CD4-positive, alpha-beta memory T cell (primary cell): ENCODE measurements at places on chromosomes 2 and 18. TPM values are rescaled to one million over a fixed set of nuclear protein-coding genes. Genes with fewer than 3 reads are reported as not detected.
A peak's percentile ranks its signal among the peaks of the same experiment; 100 is the strongest.

DNA sequence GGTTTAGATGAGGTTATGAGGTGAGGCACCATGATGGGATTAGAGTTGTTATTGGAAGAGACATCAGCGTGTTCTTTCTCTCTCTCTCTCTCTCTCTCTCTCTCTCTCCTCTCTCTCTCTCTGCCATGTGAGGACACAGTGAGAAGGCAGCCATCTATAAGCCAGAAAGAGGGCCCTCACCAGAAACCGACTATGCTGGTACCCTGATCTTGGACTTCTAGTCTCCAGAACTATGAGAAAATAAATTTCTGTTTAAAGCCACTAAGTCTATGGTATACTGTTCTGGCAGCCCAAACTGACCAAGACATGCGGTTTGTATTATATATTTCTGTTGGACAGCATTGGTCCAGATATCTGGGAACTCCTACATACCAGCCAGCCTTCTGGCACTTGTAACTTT is 3.5 kb upstream of the LIPG start:
- no peak for DNase-seq

DNA sequence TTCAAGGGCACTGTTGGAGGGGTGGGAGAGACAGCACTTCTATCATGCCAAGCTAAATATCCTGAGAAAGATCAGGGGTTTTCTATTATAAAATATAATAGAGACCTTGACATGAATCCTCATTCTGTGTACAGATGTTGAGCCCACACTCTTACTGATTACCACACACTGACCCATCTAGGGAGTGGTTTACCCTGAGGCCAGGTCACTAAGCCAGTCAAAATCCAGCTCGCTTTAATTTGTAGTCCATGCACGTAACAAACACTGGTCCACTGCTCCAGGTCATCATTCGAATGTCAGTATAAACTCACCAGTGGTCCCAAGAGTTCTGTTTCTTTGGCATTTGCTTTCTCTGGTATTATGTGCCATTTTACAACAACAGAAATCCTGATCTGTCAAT is 96.4 kb downstream of the SLC8A1 start:
- no peak for DNase-seq

- no peak for DNase-seq
Observed at GRCh38 chr2:25129901-25130520, 38.4 kb downstream of the POMC start.

GRCh38 chr2:100397118-100397860 is 20.2 kb downstream of the CHST10 start:
- DNase-seq, result no peak

- DNase-seq, result no peak
Observed at GRCh38 chr18:45059695-45060094, 379.0 kb downstream of the SETBP1 start.

- DNase-seq, result no peak
Observed at GRCh38 chr2:8438996-8439395, 242.9 kb upstream of the ID2 start.

- DNase-seq, result no peak
Observed at GRCh38 chr2:135638825-135639224, 102.8 kb upstream of the UBXN4 start.

GRCh38 chr2:64957109-64957903 is 31.9 kb upstream of the SLC1A4 start:
- DNase-seq, result no peak

- no peak for DNase-seq
Observed at GRCh38 chr2:72415241-72415661, 267.6 kb upstream of the CYP26B1 start.

- no peak for DNase-seq
Observed at GRCh38 chr2:116911540-116911939, 903.0 kb upstream of the DDX18 start.

DNA sequence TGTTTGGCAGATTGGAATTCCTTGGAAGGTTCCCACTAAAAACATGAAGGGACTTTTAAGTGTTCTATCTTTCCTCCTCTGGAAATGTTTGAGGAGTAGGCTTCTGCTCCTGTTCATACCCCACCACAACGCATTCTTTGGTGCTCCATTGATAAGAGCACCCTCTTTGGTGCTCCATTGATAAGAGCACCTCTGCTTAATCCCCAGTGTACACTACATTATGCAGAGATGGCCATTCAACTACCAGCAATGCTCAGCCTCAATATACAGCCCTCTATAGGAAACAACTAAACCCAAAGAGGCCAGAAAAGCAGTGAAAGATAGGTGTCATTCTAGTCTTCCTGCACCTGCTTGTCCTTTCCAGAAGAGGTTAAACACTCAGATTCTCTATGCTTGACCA is 1.8 kb upstream of the CHAC2 start:
- DNase-seq, result no peak

GRCh38 chr2:19491796-19492195 is 133.4 kb upstream of the OSR1 start:
- DNase-seq, result no peak

- DNase-seq, result no peak
Observed at GRCh38 chr2:79757526-79757925, 244.7 kb downstream of the CTNNA2 start.

- DNase-seq, result no peak
Observed at GRCh38 chr18:51006948-51007789, 22.8 kb upstream of the SMAD4 start.

GRCh38 chr18:61336766-61337165 is 3.5 kb downstream of the CDH20 start:
- no peak for DNase-seq

DNA sequence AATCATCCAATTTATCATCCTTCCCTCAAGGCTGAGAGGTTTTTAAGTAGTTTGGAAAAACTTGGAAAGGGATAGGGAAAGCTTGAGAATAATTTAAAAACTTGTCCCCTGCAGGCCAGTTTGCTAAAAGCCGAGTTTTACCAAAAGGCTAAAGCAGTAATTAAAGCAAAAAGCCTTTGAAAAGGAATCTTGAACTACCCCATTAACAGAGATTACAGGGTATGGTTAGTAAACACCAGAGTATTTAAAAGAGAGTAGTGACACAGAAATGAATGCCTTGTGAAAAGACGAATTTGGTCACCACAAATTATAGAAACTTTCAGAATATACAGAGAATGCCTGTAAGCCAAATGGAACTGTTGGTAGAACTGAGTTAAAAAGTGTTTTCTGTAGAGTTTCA is 85.0 kb downstream of the FMNL2 start:
- DNase-seq, result no peak

- peak; percentile 24 for DNase-seq
Observed at GRCh38 chr2:85330839-85331636, 3.2 kb upstream of the TGOLN2 start.

DNA sequence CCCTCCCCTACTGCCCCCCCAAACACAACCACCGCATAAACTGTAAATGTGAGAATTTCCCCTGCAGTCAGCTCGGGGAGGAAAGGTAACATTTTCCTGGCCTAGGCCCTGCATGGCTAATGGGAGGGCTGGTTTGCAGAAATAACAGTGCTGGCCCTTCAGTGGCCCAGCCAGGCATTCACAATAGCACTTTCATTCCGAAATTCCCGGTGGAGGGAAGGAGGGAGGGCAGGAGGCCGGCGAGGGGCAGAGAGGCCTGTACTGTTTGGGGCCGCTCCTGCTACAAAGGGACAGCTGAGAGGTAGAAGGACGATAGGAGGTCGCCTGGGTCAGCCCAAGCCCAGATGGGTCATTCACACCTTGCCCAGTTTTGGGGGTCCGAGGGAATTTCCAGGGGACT is 11.3 kb downstream of the CYP26B1 start:
- no peak for DNase-seq

GRCh38 chr18:5380586-5380985 is 85.1 kb upstream of the ZBTB14 start:
- DNase-seq, result no peak

- DNase-seq, result no peak
Observed at GRCh38 chr18:73023975-73024374, 156.2 kb upstream of the NETO1 start.

GRCh38 chr18:60663060-60663989 is 290.8 kb upstream of the MC4R start:
- no peak for DNase-seq

DNA sequence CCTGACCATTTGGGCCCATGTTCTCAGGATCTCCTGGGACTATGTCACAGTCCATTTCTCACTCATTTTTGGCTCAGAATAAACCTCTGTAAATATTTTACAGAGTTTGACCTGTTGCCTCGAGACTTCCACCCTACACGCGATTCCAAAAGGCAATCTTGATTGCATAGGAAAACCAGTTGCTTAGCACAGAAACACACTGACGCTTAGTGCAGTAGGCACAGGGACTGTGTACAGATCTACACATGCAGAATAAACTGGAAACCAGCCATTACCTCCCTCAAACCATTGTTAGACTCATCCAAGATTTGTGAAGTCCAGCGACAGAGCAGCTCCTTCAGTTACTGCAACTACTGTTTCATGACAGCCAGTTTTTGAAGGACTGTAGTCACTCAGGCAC is 73.0 kb downstream of the NCKAP5 start:
- no peak for DNase-seq

DNA sequence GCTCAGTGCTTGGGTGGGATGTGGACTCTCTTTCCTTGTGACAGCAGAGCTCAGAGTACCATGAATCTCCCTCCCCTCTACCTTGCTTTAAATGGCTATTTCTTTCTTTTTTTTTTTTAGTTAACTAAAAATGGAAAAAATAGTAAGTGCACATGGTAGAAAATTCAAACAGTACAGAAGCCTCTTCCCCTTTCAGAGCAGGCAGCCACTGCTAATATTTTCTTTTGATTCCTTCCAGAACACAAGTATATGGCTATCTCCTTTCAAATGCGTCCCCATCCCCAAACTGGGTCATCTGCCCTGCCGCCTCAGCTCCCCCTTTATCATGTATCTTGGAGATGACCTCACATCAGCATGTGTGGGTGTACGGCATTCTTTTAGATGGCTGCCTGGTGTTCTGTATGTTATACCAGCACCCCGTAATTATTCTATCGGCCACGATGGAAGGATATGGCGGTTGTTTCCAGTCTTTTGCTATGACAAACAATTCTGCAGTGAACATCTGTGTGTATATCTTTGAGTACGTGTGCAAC is 70.5 kb upstream of the DLX2 start:
- no peak for DNase-seq

GRCh38 chr2:69461404-69461803 is 24.2 kb upstream of the NFU1 start:
- DNase-seq, result no peak

GRCh38 chr2:190069936-190070696 is 7.6 kb upstream of the MSTN start:
- DNase-seq, result no peak

- no peak for DNase-seq
Observed at GRCh38 chr2:150591496-150592285, 104.2 kb upstream of the RND3 start.

DNA sequence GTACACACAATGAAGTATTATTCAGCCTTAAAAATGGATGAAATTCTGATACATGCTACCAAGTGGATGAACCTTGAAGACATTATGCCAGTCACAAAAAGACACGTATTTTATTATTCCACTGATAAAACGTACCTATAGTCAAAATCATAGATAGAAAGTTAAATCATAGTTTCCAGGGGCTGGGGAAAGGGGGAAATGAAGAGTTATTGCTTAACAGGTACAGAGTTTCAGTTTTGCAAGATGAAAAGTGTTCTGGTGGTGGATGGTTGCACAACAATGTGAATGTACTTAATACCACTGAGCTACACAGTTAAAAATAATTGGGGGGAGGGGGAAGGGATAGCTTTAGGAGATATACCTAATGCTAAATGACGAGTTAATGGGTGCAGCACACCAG is 279.0 kb upstream of the STON1 start:
- no peak for DNase-seq

GRCh38 chr2:239611222-239611795 is 210.5 kb upstream of the HDAC4 start:
- DNase-seq, result no peak

DNA sequence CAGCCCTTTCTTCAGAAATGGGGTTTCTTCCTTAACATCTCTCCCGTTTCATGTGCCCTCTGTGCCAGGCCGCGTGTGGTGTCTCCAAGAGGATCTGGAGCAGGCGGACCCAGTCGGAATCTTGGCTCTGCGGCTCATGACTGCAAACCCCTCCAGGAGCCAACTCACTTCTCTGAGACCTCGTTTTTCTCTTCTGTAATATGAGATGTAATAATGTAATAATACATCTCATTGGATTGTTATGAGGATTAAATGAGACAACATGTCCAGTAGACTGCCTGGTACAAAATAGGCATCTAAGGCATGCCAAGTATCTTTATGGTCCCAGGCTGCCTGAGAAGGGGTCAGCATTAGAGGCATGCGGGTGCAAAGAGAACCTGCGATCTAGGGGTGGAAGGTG is 221.3 kb upstream of the REV1 start:
- DNase-seq, result no peak

TSHZ1 gene
- polyA plus RNA-seq, result 0.84 TPM

GALNT1 gene
- 30.4 TPM for polyA plus RNA-seq

DOCK10 gene
- 69.9 TPM for polyA plus RNA-seq

TCF23 gene
- polyA plus RNA-seq, result not detected

C18orf54 gene
- polyA plus RNA-seq, result 1.0 TPM

ASXL3 gene
- polyA plus RNA-seq, result not detected

NDUFAF7 gene
- polyA plus RNA-seq, result 10.1 TPM

ST8SIA3 gene
- polyA plus RNA-seq, result not detected

DYNAP gene
- not detected for polyA plus RNA-seq

GNAL gene
- polyA plus RNA-seq, result 0.20 TPM

RNF181 gene
- 215 TPM for polyA plus RNA-seq

TSPYL6 gene
- polyA plus RNA-seq, result not detected

LYG2 gene
- polyA plus RNA-seq, result not detected

REG1A gene
- not detected for polyA plus RNA-seq

SERPINB7 gene
- not detected for polyA plus RNA-seq

CCDC138 gene
- polyA plus RNA-seq, result 2.6 TPM

GPAT2 gene
- 3.6 TPM for polyA plus RNA-seq

UXS1 gene
- 91.8 TPM for polyA plus RNA-seq
